ENCODE measurements at places on chromosomes 6 and 20. TPM values are rescaled to one million over a fixed set of nuclear protein-coding genes. Genes with fewer than 3 reads are reported as not detected.

Gene C6orf141
- 28.1 TPM for total RNA-seq

DNA sequence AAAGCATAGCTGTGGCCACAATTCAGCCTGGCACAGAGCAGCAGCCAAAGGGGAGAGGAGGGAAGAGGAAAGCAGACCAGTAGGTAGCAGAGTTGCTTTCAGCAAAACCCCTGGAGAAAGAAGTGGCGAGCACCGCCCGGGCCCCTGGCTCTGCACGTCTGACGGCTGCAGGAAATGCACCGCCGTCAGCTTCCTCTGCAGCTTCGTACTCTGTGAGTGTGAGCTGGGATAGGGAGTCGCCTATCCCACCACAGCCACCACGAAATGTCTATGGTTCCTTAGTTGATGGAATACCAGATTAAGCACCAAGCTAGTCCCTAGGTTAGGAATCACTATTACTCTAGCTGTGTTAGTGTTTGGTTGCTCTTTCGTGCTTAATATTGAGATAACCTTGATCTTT is 79.9 kb upstream of the NAA20 start:
- DNase-seq, result no peak

- DNase-seq, result no peak
Measured at GRCh38 chr20:24567508-24567907, 98.1 kb downstream of the SYNDIG1 start.

DNA sequence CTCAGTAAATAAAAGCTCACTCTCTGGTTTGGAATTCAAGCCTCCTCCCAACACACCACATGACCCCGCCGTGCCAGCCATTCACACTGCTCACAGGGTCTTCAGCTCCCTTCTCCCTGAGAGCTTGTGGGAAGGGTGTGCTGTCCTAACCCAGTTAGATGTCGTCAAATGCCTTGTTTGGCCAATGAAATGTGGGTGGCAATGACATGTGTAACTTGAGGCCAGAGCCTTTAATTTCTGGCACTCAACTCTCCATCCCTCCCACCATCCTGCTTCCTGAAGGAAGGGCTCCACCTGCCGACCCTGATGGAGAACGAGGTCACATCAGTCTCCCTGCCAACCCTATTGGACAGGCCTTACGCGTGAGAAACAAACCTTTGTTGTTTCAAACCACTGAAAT is 224.5 kb upstream of the AGPAT4 start:
- no peak for DNase-seq
